ENCODE measurements at places on chromosomes 7 and 10.
A peak's percentile ranks its signal among the peaks of the same experiment; 100 is the strongest.

DNA sequence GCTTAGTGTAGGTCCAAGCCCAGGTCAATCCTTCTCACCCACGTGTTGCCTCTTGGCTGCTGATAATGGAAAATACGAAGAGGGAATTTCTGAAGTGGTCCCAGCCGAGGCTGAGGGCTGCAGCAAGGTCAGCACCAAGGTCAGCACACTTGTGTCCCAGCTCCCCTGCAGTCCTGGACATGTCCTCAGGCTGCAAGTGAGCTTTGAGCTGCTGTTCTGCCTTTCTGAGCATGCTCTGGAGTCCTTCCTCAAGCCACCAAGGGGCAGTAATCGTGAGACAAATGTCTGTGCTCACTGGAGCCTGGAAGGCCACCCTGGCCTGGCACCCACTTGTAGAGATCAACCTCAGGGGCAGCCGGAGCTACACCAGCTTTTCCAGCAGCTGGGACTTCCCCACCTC is 28.3 kb downstream of the DRGX start:
- DNase-seq: no peak

DNA sequence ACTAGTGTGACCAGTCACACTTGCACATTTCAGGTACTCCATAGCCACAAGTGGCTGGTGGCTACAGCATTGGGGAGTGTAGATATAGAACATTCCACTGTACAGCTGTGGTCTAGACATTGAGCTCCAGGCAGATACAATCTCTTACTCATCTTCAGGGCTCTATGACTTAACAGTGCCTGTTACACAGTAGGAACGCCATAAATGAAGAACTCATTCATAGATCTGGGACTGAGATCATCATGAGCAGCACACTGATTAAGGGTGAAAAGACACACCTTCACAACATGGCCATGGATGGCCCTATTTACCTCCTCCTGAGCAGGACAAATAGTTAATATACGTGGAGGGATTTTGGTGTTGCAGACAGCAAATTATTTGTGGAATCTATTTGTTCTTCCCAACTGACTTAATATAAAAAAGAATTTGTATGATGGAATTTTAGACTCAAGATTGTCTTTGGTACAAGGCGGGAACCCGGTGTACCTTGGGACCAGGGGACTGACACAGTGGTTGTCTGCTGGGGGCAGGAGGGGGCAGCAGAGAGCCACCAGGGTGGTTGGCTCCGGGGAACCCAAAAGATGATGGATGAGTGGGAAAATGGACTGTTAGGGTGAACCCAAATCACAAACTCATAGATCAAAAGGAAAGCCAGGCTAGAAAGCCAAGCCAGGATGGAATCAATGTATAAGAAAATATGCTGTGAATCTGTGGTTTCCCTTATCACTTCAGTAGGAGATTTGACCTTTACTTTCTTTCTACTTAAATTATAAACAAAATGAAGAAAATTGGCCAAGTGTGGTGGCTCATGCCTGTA is 24.3 kb upstream of the CPA2 start:
- peak; percentile 65 for DNase-seq

DNA sequence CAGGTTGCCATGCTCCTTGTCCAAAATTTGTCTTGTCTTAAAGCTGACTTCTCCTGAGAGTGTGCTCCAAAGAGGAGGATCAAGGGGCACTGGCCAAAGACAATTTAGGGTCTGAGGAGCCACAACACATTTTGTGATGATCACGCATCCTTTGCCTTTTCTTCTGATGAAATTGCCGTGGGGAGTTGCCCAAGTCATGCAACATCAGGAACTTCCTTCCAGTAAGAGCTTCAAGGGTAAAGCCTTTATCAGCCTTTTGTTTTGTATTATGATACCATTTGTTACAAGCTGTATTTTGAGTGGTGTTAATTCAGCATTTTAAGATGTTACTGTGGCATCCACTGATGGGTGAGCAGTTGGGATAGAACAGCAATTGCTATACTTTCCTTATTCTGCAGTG is 131.2 kb upstream of the MKI67 start:
- no peak for DNase-seq

- no peak for DNase-seq
Observed at GRCh38 chr7:40058636-40059035, 75.8 kb downstream of the MPLKIP start.

DNA sequence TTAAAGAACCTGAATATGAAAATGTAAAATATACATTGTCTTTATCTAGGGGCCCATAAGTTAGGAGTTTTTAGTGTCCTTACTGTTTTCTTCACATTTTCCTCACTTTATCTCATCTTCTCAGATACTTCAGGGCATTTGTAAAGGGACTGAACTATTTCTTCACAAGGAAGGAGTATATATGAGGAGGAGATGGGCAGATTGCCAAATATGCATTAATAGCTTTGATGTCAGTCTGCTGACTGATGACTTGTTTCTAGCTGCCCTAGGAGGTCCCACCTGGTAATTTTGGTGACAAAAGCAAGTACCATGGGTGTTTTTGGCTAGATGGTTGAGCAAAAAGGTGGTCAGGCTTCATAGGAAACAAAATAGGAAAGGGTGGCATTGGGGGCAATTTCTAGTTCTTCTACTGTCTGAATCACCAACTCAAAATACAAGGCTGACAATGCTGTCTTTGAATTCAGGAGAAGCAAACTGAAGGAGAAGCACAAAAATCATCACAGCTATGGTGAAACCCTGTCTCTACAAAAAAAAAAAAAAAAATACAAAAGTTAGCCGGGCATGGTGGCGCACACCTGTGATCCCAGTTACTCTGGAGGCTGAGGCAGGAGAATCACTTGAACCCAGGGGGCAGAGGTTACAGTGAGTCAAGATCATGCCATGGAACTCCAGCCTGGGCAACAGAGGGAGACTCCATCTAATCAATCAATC is 10.4 kb upstream of the STRIP2 start:
- no peak for DNase-seq

DNA sequence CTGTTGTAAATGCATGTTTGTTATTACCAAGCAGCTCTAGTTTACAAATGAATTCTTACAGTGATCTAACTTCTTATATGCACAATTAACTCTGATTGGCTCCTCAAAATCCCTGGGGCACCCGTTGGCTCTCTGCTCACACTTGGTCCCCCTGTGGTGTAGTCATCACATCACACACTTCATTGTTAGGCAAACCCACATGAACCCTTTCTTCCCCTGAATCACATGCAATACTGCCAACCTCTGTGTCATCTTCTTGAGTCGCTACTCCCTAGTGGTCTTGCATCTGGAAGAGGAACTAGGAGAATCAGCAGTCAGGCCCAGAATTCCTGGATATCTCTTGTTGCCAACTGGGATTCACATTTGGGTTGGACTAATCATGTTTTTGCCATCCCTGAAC is 73.1 kb downstream of the CD36 start:
- DNase-seq: no peak

- no peak for DNase-seq
Observed at GRCh38 chr7:142717453-142717852, 31.8 kb upstream of the PRSS1 start.

DNA sequence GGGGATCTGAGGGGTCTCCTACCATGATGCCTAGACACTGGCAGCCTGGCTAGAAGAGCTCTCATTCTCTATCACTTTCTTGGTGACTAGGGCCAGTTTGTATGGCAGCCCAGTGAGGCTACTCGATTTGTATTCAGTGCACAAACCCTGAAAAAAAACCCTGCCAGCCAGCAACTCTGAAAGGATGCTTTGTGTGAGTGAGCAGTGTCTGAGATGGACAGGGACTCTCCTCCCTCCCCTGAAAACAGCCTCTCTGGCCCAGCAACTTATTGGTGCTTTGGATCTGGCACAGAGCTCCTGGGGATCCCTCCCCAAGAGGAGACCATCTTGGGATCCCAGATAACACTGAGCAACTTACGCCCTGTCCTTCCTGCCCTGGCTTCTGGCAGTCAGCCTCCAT is 10.8 kb upstream of the LRRC4 start:
- DNase-seq: no peak

- DNase-seq: no peak
Observed at GRCh38 chr10:48694371-48695030, 9.8 kb downstream of the WDFY4 start.

DNA sequence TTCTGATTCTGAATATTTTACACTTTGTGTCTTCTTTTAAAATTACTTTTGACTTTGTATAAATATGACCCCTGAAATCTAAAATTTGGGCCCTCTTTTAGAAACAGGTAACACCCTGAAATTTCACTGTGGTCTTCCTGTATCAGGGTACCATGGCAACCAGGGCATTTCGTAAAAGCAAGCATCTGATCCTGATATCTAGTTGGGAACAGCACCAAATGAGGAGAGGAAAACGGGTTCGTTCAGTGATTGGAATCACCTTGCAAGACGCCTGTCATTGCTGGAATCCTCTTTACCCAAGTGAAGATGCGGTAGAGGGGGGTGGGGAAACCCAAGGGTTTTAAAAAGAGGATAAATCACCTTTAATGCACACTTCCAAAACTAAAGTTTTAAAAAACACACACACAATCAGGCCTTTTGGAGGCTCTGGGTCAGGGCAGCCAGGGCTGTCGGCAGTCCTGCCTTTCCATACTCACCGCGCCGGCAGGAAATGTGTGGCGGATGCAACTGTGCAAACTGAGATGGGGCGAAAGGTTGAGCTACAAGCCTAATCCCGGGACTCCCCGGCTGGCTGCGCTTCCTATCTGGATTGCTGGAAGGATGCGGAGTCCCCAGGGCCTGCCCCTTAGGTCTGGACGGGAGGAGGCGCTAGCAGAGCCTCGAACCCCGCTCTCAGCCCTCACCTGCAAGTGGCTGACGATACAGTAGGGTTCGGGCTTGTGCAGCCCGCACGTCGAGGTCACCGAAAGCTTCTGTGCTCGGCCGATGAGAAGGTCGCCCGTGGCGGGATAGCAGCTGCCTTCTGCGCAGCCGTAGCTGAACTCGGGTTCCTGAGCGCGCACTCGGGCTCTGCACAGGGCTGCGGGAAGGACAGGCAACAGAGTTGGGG is 1.8 kb downstream of the LAMB1 start:
- no peak for DNase-seq

- DNase-seq: no peak
Observed at GRCh38 chr10:105026566-105026965, 385.5 kb downstream of the SORCS3 start.

- DNase-seq: no peak
Observed at GRCh38 chr7:141949911-141950310, 3.1 kb upstream of the CLEC5A start.

DNA sequence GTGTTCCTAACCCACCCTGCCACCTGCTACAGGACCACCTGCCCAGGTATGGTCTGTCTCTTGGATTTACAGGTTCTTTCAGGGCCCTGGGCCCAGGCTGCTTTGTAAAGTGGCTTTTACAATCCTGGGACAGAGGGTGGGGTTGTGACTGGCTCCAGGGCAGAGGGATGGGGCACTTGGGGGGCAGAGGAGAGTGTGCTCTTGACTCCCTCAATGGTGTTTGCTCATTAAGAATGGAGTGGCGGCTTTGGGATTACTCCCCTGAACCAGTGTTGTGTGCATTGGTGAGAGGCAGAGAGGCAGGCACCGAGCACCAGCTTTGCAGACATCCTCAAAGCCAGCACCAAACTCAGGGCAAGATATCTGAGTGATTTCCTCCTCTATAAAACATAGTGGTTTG is 43.5 kb downstream of the VWA2 start:
- no peak for DNase-seq

DNA sequence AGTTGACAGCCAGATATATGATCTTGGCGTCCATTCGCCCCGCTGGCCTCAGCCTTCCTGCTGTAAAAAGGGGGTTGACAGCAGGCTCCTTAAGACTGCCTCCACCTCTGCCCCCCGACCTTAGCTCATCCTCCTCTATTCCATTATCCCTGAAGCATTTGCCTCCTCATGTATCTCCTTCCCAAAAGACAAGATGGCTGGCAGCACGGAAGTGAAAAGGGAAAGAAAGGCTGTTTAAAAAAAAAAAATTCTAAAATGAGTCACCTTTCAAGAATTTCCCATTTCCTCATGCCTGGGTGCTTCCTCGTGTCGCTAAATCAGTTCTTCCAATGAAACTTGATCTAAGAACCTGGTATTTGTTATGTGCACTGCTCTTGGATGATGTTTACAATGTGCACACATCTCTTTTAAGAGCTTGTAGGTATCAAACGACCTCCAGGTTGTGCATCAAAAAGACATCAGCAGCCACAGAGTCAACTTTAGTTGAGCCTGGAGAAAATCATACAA is 1.7 kb downstream of the SCRN1 start:
- no peak for DNase-seq

DNA sequence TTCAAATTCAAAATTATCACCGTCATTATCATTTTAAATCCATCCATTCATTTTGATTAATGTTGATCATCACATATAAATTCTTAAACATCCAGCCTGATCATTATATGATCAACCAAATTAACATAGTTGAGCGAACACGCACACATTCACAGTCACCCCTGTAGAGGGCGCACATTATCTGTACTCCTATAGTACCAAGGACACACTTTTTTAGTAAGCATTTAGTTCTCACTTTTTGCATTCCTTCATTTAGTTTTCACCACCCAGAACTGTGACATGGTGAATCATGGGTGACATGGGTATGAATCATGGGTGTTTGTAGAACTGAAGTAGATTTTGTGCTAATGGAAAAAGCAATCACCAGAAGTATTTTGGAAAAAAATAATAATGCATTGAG is 26.0 kb upstream of the ZNF735 start:
- DNase-seq: no peak

DNA sequence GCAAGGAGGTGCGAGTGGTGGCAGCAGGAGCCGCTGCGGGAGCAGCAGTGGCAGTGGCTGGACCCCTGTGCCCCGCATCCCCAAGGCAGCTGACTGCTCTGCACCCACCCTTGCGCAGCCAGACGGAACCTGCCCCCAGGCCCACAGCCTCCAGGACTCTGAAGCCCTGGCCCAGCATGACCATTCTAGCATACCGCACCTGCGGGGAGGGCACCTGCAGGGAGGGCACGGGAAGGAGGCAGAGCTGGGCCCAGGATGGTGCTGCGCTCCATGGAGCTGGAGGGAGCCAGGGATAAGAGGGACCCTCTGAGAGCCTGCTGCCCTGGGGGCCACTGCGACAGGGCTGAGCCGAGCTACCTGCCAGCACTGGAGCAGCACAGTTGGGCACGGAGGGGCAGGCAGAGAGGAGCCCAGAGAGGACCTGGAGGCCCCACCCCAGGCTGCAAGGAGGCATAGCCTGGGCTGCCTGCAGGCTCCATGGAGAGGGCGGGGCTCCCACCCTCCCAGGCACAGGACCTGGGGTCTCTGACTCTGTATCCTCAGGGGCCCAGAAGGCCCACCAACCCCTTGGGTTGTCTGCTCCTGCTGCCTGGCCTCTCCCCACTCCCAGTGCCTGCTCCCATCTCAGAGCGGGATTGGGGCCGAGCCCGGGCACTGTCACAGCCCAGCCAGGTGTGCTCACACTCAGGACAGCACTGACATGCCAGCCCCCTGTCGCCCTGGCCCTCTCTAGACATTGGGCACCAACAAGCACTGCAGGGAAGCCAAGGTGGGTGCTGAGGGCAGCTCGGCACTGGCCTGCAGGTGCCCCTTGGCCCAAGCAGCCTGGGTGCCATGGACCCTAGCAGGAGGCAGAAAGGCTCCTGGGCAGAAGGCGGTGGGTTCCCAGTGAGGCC is 87.6 kb downstream of the HTR7 start:
- DNase-seq: no peak

- DNase-seq: no peak
Observed at GRCh38 chr7:77391230-77391629, 24.9 kb downstream of the GSAP start.

All from stimulated activated CD4-positive, alpha-beta T cell treated with anti-CD3 and anti-CD28 coated beads, Interleukin-4, amount 100 ng/mL, for 24 hours (primary cell).